NAMALWA (cell line): ENCODE measurements at places on chromosomes 3 and 15.

- no peak for DNase-seq
These were observed 37.7 kb downstream of the PRKCI start for GRCh38 chr3:170259907-170260306.

DNA sequence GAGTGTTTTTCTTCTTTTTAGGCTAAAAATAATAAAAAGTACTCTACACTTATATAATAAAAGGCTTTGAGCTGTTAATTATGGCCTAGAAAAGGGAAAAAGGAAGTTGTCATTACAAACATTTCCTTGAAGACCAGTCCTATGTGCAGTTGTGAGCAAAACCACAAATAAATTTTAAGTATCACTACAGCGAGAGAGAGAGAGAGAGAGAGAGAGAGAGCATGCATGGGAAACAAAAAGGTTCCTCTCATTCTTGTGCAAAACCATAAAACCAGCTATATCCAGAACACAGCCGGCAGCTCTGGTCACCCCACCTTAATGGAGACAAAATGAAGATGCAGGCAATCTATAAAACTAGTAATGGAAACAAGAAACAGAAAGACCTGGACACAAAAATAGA lies 33.6 kb downstream of the HEG1 start:
- no peak for DNase-seq

GRCh38 chr15:96347181-96348111 lies 16.9 kb downstream of the NR2F2 start:
- DNase-seq, result no peak

DNA sequence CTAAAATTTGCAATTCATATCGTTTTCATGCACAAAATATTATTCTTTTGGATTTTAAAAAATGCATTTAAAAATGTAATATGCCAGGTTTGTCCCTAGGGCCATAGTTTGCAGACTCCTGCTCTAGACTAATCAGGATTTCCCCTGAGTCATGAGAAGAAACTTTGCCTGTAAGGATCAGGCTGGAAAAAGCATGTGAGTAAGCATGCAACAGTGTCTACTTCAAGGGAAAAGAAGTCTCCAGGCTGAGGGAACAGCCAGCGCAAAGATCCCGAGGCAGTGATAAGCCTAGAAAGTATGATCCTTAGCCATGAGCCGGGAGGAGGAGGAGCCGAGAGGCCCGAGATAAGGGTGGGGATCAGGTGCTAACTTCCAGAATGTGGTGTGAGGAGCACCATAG lies 382.8 kb upstream of the CFAP20DC start:
- DNase-seq, result no peak

DNA sequence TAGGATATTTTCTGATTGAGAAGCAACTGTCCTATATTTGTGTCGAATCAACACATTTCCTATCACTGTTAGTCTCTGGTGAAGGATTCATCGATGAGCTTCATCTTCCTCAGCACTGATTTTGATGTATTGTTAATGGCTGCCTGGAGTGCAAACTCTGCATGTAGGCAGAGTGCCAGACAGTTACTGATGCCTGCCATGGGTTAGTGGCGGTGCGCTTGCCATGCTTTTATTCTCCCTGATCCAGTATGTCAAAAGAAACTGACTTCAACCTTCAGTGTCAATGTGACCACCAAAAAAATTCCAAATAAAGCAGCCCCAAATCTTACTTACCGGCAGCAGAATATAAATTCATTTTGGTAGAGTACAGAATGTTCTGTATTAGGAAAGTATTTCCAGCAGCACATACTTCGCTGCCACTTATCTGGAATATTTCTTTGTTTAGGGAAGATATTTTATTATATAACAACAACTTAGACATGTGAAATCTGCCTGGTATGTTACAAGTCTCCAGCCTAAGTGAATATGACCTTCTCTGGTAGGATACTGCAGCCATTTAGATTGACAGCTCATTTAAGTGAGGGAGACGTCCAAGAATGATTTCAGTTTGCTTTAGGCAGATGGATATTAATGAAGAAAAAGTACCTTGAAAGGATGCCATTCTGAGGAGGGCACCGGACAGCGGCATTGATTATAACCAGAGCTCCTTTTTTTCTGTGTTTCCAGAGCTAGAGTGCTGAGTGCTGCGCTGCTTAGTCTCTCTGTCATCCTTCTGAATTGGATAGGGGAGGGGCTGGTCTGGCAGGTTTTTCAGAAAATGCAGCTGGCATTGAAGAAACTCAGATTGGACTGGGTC lies 59.9 kb downstream of the ARHGEF26 start:
- DNase-seq, result no peak

GRCh38 chr15:27067175-27067574 lies 96.2 kb downstream of the GABRG3 start:
- DNase-seq, result no peak

- DNase-seq, result no peak
These were observed 19.4 kb downstream of the WWTR1 start for GRCh38 chr3:149638228-149639092.

DNA sequence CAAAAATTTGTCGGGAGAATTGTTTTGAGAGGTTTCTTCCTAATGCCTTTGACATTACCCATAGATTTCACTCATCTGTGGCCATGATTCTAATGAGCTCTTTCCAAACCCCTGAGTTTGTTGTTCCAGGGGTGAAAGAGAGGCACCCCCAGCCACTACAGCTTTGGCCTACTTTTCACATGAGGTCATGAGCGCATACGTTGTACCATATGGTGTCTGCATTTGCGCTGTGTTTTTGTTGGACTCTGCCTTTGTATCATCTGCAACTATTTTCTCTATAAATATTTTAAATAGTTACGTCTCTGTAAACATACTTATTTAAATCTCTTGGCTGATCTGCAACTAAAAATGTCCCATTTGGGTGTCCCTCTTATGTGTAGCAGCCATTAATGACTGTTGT lies 107.9 kb downstream of the LRTM1 start:
- DNase-seq, result no peak

GRCh38 chr15:52680761-52681160 lies 1.6 kb upstream of the ATOSA start:
- DNase-seq, result peak; percentile 79

- no peak for DNase-seq
These were observed 966.7 kb upstream of the ROBO1 start for GRCh38 chr3:80734483-80734882.

DNA sequence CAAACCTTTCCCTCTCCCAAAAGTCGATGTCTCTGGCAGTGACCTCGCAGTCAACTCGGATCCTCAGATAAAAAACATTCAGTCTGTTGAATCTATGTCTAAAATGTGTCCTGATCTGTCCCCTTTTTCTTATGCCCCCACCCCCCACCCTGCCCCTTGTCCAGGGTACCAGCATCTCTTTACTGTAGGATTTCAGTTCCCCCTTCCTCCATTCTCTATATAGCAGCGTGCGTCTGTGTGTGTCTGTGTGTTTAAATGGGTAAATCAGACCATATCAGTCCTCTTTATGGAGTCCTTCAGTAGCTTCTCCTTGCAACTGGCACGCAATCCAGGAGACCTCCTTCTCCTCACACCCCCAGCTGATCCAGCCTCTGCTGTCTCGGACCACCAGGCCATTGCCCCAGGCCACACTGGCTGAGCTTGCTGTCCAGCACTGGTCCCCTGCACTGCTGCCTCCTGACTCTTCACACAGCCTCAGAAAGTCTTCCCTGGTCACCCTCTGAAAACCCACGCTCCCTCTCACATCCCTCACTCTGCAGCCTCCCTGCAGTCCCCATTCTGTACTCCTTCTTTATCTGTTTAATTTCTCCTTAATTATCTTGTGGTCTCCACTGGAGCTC lies 1.5 kb downstream of the LRRK1 start:
- DNase-seq, result peak; percentile 59

DNA sequence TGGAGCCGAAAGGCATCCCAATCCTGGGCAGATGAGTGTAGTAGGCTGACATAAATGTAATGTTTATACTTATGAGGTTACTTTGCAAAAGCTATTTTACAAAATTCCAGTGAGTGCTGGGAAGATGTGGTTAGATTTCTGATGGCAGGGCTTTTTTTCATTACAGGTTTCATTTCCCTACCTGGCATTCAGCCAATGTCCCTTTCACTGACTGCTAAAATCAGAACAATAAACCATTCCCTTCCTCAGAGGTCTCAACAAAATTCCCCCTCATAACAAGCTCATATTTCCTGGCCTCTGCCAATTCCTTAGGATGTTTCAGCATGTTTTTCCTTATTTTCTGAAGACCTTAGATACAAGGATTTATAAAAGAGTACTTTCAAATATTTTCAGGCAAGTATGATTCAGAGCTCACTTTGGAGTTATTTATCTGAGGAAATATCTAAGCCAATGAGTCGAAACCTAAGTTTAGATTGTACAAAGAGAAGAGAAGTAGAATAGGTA lies 40.9 kb upstream of the CCDC80 start:
- DNase-seq, result no peak

GRCh38 chr3:32354362-32354778 lies 37.3 kb upstream of the CMTM7 start:
- DNase-seq, result no peak
